ENCODE measurements at places on chromosomes 12 and 14.

DNA sequence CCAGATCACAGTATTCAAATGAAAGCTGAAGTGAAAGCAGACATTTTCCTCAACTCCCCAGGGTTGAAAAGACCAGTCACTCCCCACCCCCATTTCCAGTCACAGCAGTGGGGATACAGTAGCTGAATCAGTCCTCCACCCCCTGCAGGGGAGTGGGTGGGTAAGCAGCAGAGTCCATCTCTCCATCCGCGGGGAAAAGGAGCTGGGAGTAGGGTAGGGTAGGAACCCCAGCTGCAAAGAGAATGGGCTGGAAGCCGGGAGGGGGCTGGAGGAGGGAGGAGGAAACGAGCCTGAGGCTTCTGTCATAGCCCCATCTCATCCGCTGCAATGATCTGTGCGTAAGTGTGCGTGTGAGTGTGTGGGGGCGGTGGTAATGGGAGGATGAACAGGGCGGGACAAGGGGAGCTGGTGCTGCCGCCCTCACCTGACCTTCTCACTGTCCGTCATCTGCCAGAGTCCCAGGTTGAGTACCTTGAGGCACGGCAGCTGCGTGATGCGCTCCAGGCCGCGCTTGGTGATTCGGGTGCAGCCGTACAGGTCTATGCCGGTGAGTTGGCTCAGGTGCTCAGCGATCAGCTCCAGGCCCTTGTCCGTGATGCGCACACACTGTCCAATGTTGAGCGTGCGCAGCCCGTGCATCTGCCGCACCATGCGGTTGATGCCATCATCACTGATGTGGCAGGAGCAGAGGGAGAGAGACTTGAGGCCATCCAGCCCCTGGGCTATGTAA lies 1.8 kb downstream of the FBXL14 start:
- no peak for DNase-seq

GRCh38 chr14:64688031-64688430 lies 16.2 kb upstream of the PLEKHG3 start:
- no peak for DNase-seq

- DNase-seq, result no peak
These were observed at the start of gene WSB2 for GRCh38 chr12:118061011-118061872. WSB2 (minus strand) TSS chr12:118061179; CDS start chr12:118061048, 131 bp downstream.

DNA sequence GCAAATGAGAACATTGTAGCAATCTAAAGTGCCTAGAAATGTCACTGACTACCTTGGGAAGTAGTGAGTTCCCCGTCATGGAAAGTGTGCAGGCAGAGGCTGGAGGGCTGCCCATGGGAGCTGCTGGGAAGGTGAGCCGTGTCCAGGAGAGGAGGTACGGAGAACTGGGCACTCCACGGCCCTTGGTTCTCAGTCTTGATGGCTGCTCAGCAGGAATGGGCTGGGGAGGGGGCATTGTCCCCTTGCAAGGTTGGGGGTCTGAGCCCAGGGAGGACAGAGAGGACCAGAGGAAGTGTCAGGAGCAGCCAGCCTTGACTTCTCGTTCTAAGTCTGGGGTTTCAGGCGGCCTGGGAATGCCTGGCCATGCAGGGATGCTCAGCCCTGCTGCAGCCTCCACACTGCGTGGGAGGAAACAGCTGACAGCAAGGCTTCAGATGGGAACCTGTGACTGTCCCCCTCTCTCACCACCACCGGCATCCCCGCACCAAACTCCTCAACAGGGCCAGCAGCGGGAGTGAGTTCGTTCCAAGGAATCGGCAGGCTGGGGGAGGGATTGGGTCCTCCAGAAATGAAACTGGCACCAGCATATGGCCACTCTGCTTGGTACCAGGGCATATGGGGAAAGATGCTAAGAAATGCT lies 140.2 kb downstream of the BCL11B start:
- DNase-seq, result no peak

- no peak for DNase-seq
These were observed 83.0 kb downstream of the SRGAP1 start for GRCh38 chr12:63927511-63927910.

- no peak for DNase-seq
These were observed 254.0 kb upstream of the SRRM4 start for GRCh38 chr12:118727196-118727978.

DNA sequence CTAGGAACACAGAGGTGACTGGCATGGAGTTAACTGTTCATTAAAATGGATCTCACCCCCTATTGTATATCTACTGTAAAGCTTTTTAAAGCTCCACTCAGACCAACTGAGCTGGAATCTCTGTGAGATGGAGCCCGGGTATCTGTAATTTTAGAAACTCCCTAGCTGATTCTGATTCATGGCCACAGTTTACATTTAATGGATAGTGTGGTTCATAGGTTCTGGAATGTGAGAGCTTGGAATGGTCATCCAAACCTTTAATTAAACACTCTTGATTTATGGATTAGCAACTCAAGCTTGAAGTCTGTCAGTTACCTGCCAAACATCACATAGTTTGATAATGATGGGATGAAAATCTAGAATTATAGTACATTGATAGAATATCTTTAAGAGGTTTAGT lies 183.8 kb downstream of the SLC25A21 start:
- no peak for DNase-seq

GRCh38 chr12:94046626-94047410 lies 101.6 kb upstream of the PLXNC1 start:
- no peak for DNase-seq

DNA sequence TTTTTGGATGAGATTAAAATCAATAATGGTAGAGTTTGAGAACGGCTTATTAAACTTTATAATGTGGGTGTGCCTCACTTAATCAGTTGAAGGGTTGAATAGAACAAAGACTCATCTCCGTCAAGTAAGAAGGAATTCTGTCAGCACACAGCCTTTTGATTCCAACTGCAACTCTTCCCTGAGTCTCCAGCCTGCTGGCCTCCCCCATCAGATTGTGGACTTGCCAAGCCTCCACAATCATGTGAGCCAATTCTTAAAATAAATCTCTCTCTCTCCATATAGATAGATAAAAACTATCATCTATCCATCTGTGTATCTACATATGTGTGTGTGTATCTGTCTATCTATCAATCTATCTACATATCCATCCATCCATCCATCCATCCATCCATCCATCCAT lies 127.4 kb upstream of the BTG1 start:
- no peak for DNase-seq

DNA sequence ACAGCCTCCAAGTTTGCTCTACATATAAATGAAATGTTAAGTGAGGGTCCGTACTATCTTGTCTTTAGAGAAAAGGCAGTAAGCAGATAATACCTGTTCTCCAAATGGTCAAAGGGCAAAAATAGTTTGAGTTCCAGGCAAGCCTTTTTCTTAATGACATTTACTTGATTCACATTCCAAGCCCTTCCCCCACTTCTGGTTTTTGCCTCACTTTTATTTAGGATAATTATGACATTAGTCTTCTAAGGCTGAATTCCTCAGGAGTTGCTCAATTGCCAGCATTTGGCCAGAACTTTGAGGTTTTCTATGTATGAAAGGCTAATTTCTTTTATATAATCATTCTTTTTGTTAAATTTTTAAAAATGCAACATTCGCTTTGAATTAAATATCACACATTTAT lies 62.5 kb upstream of the DUSP6 start:
- no peak for DNase-seq

DNA sequence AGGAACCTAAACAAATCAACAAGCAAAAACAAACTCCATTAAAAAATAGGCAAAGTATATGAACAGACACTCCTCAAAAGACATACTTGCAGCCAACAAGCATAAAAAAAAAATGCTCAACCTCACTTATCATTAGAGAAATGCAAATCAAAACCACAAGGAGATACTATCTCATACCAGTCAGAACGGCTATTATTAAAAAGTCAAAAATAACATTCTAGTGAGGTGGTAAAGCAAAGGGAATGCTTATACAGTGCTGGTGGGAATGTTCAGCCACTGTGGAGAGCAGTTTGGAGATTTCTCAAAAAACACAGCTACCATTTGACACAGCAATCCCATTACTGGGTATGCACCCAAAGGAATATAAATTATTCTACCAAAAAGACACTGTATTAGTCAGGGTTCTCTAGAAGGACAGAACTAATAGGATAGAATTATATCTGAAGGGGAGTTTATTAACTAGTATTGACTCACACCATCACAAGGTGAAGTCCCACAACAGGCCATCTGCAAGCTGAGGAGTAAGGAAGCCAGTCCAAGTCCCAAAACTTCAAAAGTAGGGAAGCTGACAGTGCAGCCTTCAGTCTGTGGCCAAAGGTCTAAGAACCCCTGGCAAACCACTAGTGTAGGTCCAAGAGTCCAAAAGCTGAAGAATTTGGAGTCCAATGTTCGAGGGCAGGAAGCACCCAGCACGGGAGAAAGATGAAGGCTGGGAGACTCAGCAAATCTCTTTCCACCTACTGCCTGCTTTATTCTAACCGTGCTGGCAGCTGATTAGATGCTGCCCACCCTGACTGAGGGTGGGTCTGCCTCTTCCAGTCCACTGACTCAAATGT lies 101.6 kb upstream of the KRAS start:
- no peak for DNase-seq

GRCh38 chr12:8712572-8712971 lies 14.8 kb downstream of the RIMKLB start:
- no peak for DNase-seq

GRCh38 chr14:75655235-75655634 lies 5.4 kb downstream of the ERG28 start:
- DNase-seq, result no peak

DNA sequence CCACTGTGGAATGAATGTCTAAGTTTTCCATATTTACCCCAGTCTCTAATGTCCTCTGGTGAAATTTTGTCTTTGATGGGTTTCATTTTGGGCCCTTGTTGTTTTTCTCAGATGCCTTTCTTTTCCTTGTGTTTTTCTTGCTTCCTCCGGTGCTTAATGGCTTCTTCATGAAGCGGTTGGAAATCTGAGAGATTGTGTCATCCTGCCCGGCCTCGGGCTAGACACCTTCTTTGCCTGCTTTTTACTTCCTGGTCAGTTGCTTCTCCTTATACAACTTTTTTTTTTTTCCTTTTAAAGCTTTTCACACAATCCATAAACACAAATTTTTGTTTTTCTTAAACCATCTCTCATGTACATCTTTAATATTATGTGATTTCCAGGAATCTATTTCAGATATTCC lies 7.1 kb downstream of the ETV6 start:
- no peak for DNase-seq

GRCh38 chr12:77042833-77043232 lies 22.5 kb downstream of the E2F7 start:
- no peak for DNase-seq

GRCh38 chr14:88553886-88554456 lies 836 bp downstream of the PTPN21 start:
- DNase-seq, result no peak

DNA sequence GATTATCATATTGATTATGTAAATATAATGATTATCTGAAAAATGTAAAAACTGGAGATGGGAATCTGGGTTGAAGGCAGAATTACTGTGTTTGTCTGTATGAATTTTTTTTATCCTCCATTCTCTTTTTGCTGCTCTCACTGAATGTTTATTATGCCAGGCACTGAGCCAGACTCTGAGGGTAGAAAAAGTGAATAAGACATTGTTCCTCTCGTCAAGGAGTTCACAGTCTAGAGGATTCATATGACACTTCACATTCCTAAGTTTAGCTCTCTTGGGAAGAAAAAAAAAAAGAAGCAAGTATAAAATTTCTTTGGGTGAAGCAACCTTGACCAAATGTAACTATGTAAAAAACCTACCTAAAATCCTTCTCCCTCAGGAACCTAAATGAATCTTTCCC lies 120.9 kb upstream of the LMO3 start:
- DNase-seq, result peak; percentile 52

GRCh38 chr14:104877806-104878550 lies 12.9 kb downstream of the CEP170B start:
- DNase-seq, result no peak

Data from SK-N-MC (cell line).